ENCODE measurements at places on chromosomes 3 and 15. TPM values are rescaled to one million over a fixed set of nuclear protein-coding genes. Genes with fewer than 3 reads are reported as not detected.

The SEMA6D gene
- 1.7 TPM for total RNA-seq

The BMF gene
- total RNA-seq, result 0.85 TPM

The PHLDB2 gene
- 93.7 TPM for total RNA-seq

The ZIC4 gene
- total RNA-seq, result not detected

The P2RY13 gene
- total RNA-seq, result not detected

The CEMIP gene
- total RNA-seq, result 0.85 TPM

The ZCWPW2 gene
- total RNA-seq, result 0.21 TPM

The KBTBD12 gene
- total RNA-seq, result not detected

The PLSCR2 gene
- total RNA-seq, result 0.21 TPM

The CCDC54 gene
- not detected for total RNA-seq

The ATP10A gene
- 0.21 TPM for total RNA-seq

The GPR149 gene
- not detected for total RNA-seq

The OSTN gene
- total RNA-seq, result not detected

The NAALADL2 gene
- 2.2 TPM for total RNA-seq

The MYRIP gene
- total RNA-seq, result under 0.01 TPM

The VWA5B2 gene
- total RNA-seq, result not detected

The RBPMS2 gene
- not detected for total RNA-seq

The SPSB4 gene
- total RNA-seq, result under 0.01 TPM

The SPTSSB gene
- total RNA-seq, result 1.4 TPM

The PRR20G gene
- not detected for total RNA-seq

The HHLA2 gene
- not detected for total RNA-seq

The ROPN1 gene
- total RNA-seq, result not detected

The ZNF662 gene
- total RNA-seq, result 0.96 TPM

The ARNT2 gene
- 0.21 TPM for total RNA-seq

The CDC25A gene
- total RNA-seq, result 4.3 TPM

Measured in tracheal epithelial cell (primary cell).